ENCODE measurements at places on chromosomes 2 and 18.

- DNase-seq, result no peak
Measured at GRCh38 chr2:41668529-41668928, 379.3 kb upstream of the PKDCC start.

- no peak for DNase-seq
Measured at GRCh38 chr18:6724331-6724730, 5.2 kb upstream of the ARHGAP28 start.

- no peak for DNase-seq
Measured at GRCh38 chr2:220293966-220294365, 666.5 kb downstream of the SLC4A3 start.

- no peak for DNase-seq
Measured at GRCh38 chr2:121372721-121373353, 87.8 kb upstream of the TFCP2L1 start.

- DNase-seq, result no peak
Measured at GRCh38 chr18:7982216-7982615, 415.1 kb downstream of the PTPRM start.

DNA sequence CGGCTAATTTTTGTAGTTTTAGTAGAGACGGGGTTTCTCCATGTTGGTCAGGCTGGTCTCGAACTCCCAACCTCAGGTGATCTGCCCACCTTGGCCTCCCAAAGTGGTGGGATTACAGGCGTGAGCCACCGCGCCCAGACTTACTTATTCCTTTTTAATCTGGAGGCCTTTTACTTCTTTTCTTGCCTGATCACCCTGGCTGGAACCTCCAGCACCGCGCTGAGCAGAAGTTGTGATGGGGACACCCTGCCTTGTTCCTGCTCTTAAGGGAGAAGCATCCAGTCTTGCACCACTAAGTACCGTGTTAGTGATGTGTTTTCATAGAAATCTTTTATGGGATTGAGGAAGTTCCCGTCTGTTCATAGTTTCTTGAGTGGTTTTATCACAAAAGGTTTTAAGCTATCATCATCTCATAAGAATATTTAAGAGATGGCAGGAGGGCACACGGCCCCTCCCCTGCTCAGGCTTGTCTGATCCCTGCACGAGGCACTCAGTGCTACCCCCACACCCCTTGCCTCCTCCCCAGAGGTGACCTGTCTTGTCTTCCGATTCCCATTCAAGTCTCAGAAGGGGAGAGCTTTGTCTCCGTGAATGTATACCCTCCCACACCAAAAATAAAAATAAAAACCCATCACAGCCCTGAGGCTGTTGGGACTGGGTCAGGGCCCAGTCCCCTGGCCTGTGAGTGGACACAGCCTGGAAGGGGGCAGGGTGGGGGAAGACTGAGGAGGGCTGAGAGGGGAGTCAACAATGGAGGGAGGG lies 65.3 kb upstream of the SMAD7 start:
- no peak for DNase-seq

GRCh38 chr2:223219872-223220657 lies 168.1 kb downstream of the KCNE4 start:
- DNase-seq, result no peak

DNA sequence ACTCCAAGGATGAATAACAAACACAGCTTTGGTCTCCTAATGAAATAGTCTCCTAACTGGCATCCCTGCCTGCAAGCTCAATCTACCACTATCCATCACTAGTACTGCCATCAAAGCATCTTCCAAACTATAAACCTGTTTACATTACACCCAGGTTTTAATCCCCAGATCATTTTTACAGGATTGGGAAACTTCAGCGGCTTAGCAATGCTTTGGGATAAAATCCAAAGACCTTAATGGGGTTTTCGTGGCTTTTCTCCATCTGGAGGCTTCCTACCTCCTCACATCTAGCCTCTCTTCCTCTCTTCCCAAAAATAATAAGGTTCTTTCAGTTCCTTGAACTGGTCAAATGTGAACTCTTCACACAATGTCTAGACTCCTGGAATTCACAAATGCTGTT lies 92.2 kb upstream of the SETBP1 start:
- no peak for DNase-seq

DNA sequence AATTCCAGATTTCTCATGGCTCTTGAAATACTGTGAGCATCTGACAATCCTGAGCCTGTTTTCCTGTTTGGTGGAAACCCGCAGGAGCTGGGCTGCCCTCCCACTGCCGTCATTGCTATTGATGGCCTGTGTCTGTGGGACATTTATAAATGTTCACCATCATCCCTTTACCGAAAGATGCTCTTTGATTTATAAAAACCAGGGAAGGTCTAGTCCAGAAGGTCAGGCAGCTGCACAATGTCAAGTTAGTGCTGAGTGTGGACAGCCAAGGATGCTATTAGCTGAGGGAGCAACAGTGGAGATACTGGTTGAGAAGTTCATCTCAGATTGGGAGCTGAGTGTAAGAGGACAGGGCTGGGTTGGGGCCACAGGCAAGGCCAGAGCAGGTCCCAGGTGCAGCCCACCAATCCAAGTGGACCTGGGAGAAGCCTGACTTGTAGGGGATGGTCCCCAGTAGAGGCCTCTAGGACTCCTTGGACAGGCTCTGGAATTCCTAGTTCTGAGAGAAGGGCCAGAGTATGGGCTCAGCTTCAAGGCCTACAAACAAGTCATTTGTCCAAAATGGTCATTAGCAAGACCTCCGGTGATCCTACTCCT lies 55.1 kb downstream of the COPS8 start:
- no peak for DNase-seq

- no peak for DNase-seq
Measured at GRCh38 chr2:11656252-11656651, 13.7 kb downstream of the NTSR2 start.

GRCh38 chr2:43227830-43228281 lies 1.4 kb upstream of the ZFP36L2 start:
- DNase-seq, result no peak
